ENCODE measurements at places on chromosomes 1 and 21. TPM values are rescaled to one million over a fixed set of nuclear protein-coding genes. Genes with fewer than 3 reads are reported as not detected.
A peak's percentile ranks its signal among the peaks of the same experiment; 100 is the strongest.

GRCh38 chr1:5597991-5598823 lies 394.0 kb downstream of the NPHP4 start:
- H3K4me3 ChIP-seq = no peak overlapping the region
- DNase-seq = no peak
- peaks cover 6% of the 10 kb centered on the region for H3K27me3 ChIP-seq
- no peaks in the 10 kb centered on the region for H3K36me3 ChIP-seq
- H3K27ac ChIP-seq = no peak overlapping the region

DNA sequence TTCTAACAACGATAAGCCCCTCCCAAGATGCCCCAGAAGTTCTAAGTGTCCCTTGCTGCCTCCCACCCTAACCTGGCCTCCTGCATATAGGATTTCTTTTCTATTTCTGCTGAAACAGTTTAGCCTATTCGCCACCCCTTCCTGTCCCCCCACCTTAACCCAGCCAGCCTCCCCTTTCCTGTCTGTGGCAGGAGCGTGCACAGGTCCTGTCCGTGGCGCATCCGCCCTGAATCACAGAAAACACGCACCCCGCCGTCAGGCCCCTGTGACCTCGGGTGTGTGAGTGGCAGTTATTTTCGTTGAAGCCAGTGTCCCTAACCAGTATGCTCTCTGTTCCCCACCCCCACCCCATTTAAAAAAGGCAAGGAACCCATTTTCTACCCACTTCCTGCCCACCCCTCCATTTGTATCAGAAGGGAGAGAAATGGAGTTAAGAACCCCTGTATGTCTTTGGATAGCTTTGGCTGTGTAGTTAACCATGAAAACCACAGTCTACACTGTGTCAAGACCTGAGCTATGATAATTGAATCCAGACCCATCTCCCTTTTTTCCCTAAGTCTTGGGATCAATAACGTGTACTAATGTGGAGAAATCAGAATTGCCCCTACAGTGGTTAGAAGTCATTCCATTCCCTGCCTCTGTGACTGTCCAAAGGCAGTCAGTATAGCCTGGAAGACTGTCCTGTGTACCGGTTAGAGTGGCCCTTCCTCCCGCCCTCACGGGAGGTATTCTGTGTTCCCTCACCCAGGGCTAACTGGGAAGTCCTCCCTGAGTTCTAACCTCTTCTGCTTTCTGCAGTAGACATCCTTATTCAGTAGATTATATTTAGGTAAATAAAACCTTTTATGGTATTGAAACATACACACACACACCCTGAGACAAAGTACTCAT lies 1.8 kb downstream of the PLEKHO1 start:
- no peaks in the 10 kb centered on the region for H3K27me3 ChIP-seq
- peaks cover 36% of the 10 kb centered on the region for H3K36me3 ChIP-seq
- H3K4me3 ChIP-seq = peak overlapping the region; percentile 91
- DNase-seq = peak; percentile 25
- H3K27ac ChIP-seq = peak overlapping the region; percentile 89

GRCh38 chr1:224502459-224503160 lies 68.0 kb upstream of the WDR26 start:
- H3K4me3 ChIP-seq = peak overlapping the region; percentile 39
- H3K27ac ChIP-seq = peak overlapping the region; percentile 79
- H3K4me1 ChIP-seq = peaks cover 51% of the 10 kb centered on the region
- no peaks in the 10 kb centered on the region for H3K36me3 ChIP-seq

GRCh38 chr1:220776720-220777326 lies 9.9 kb upstream of the MTARC1 start:
- peaks cover 3% of the 10 kb centered on the region for H3K36me3 ChIP-seq
- H3K27ac ChIP-seq = no peak overlapping the region
- peak; percentile 91 for DNase-seq
- no peaks in the 10 kb centered on the region for H3K27me3 ChIP-seq

Gene TDRD5
- total RNA-seq = not detected

- no peak for DNase-seq
- H3K36me3 ChIP-seq = peaks cover 38% of the 10 kb centered on the region
- no peak overlapping the region for H3K27ac ChIP-seq
- no peaks in the 10 kb centered on the region for H3K4me1 ChIP-seq
- no peak overlapping the region for H3K4me3 ChIP-seq
Measured at GRCh38 chr1:204396015-204396583, 15.5 kb downstream of the PPP1R15B start.
